ENCODE measurements at places on chromosomes 6 and 20.

- DNase-seq: no peak
These were observed 58.0 kb downstream of the ERMARD start for GRCh38 chr6:169809386-169809785.

GRCh38 chr6:16849988-16850680 is 88.9 kb upstream of the ATXN1 start:
- DNase-seq: no peak

- no peak for DNase-seq
These were observed 29.9 kb downstream of the BCAS1 start for GRCh38 chr20:54040531-54040930.

DNA sequence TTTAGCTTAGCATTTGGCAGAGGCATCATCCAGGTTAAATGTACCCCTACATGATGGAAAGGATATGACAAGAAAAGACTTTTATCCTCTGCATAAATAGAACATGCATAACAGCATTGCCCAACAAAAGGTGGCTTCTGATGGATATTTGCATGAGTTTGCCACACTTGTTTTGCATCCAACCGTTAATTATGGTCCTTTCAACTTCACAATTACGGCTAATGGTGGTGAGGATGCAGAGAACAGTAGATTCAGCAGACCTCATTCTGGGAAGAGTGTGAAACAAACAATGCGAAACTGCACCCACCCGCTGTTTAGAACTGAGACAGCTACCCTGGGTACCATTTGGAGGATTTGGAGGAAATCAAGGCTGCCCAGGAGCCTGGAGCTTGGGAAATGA is 690.9 kb upstream of the CHD6 start:
- peak; percentile 99 for DNase-seq

GRCh38 chr6:139582956-139583355 is 208.5 kb upstream of the CITED2 start:
- DNase-seq: no peak

DNA sequence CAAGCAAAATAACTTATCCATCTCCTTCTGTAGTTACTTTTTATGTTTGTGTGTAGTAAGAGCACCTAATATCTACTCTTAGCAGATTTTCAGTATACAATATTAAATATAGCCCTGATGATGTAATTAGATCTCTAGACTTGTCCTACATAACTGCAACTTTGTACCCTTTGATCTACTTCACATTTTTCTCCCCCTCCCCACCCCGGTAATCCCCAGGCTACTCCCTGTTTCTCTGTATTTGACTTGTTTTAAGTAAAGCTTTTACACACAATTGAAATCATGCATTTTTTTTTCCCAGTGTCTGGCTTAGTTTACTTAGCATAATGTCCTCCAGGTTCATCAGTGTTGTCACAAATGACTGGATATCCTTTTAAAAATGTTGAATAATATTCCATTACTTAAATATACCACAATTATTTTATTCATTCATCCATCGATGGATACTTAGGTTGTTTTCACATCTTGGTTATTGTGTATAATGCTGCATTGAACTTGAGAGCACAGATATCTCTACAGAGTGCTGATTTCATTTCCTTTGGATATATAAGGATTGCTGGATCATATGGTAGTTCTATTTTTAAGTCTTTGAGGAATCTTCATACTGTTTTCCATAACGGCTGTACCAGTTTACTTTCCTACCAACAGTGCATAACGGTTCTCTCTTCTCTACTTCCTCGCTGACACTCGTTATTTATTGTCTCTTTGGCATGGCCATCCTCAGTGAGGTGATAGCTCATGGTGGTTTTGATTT is 212.7 kb downstream of the CDKAL1 start:
- no peak for DNase-seq

DNA sequence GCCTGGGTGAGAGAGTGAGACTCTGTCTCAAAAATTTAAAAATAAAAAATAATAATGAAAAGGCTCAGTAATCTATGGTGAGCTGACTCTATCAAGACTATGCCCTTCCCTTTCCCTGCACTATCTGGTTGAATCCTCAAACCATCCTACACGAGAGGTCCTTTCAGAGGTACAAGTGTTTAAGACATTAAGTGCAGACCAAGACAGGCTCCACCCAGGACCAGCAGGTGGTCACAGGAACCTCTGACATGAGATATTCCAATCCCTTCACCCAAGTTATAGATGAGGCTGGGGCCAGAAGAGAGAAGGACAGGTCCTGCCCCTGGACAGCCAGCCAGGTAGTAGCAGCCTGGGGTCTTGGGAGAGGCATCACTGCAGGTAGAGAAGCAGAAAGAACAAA is 182.6 kb downstream of the NFATC2 start:
- no peak for DNase-seq

DNA sequence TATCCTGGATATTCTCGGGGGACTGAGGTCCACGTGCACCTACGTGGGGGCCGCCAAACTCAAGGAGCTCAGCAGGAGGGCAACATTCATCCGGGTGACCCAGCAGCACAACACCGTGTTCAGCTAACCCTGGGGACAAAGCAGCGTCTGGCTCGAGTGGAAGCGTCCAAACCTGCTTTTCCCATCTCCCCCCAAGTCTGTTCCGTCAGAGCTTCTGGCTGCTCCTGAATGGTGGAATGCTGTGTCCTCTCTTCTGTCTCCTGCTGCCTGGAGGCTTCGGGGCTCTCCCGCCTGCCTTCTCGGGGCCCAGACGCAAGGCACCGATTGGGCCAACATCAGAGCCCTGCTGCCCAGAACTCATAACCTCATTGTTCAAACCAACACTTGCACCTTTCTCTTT is 56.7 kb downstream of the GMPR start:
- DNase-seq: no peak

All from NCI-H345 (cell line).